ENCODE measurements at places on chromosomes 6 and 20.

DNA sequence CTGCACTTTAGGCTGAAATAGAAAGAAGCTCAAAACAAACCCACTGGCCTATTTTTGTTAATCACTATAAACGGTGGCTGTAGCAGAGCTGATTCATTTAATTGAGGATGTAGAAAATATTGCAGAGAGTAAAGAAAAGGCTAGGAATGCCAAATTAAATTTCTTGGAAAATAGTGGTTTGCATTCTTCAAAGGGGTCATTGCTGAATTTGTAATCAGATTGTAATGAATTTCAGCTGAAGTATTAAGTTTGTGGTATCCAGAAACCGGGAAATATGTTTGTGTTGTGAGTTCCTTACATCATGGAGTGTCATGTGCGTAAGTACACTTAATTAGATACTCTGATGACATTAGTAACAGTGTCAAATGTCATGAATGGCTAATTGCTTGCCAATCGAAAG, 203.0 kb downstream of the SAMD5 start:
- DNase-seq = no peak

DNA sequence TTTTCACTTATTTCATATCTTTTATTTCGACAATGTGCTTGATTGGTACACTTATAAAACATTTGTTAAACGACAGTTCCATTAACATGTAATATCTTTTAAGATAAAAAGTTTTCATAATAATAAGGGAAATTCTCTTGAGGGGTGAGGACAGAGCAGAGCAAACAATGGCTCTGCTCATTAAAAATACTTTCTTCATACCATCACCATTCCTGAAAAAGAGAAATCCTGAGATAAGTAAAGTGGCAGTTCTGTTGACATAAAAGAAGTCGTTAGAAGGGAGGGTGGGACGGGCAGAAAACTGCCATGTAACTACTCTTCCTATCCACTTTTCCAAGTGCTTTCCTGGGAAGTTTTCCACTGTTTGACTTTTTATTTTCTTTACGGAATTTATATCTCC, 193.6 kb upstream of the CEP162 start:
- DNase-seq = no peak

- DNase-seq = no peak
These were observed 33.2 kb downstream of the BEND6 start for GRCh38 chr6:56988145-56988544.

GRCh38 chr6:36774331-36774730, 64.9 kb downstream of the CPNE5 start:
- DNase-seq = no peak

GRCh38 chr20:57065646-57066045, 200.8 kb downstream of the BMP7 start:
- no peak for DNase-seq

Data from epithelial cell of prostate (primary cell).